ENCODE measurements at places on chromosomes 5 and 9.

- DNase-seq: peak; percentile 58
These were observed 42.7 kb downstream of the OR2V1 start for GRCh38 chr5:181088289-181088688.

DNA sequence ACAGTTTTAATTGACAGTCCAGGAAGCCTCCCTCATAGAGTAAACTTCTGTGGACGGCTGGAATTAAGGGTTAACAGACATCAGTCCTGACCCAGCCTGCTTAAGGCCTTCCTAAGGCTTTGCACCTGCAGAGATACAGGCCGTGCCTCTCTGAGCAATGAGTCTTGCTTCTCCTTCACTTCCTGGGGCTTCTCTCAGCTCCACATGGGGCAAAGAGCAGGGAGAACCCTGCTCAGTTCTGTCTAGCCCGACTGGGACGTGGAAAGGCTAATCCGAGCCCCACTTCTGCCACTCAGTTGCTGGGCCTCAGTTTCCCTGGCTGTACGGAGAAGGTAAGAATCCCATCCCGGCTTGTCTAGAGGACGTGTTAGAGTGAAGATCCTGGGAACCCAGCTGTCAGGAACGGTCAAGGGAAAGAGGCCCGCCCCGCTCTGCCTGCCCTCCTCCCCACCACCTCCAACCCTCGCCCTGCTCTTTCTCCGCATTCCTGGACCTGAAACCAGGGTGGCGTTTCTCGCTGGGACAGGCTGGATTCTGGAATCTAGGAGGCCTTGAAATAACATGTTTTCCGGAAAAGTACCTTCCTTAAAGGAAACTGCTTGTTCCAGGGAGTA lies 6.5 kb downstream of the SPAAR start:
- no peak for DNase-seq

DNA sequence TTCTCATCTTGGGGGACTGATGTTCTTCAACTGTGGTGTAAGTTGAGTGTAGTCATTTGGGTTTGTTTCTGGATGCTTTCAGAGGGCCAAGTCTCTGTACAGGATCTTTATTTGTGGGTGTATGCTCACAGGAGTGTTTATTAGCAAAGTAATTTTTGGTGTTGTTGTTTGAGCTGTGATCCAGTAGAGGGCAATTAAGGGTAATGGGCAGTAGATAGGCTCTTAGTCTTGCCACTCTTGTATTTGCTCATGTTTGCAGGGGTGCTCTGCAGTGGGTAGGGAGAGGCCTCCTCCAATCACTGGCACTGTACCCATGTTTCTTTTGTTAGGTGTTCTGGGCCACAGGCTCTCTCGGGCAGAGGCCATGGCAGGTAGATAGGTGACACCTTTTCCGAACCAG lies 45.9 kb upstream of the ITGA2 start:
- DNase-seq: peak; percentile 53

GRCh38 chr9:93633492-93634221 lies 57.3 kb downstream of the PHF2 start:
- DNase-seq: no peak

GRCh38 chr5:171806976-171807747 lies 21.5 kb downstream of the SMIM23 start:
- DNase-seq: peak; percentile 25

- peak; percentile 57 for DNase-seq
These were observed 107.6 kb upstream of the SPRY4 start for GRCh38 chr5:142432369-142432863.

- DNase-seq: no peak
These were observed 41.5 kb upstream of the PTPDC1 start for GRCh38 chr9:94042516-94043360.

DNA sequence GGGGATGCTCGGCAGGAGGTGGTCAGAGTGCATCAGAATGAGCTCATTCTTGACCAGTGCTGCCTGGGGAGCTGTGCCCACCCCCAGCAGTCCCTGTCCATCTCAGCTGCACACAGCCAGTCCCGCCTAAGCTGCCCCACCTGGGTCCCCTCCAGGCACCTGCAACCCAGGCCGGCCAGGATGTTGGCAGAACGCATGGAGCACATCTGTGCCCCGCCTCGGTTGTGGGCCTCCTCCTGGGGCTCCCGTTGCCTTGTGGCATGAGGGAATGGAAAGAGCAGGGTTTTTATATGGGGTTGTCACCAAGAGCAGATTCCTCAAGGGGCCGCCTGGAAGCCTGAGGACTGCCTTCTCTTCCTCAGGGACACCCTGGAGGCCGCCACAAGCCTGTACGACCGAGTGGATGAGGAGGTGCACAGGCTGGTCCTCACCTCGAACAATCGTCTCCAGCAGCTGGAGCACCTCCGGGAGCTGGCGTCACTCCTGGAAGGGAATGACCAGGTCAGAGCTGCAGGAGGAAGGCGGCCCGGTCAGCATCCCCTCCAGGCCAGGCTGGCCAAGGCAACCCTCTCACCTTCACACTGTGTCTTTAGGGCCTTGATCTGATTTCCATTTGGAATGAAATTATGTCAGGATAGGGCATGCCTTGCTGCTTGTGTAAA lies 34.8 kb upstream of the LRRC14B start:
- DNase-seq: no peak

DNA sequence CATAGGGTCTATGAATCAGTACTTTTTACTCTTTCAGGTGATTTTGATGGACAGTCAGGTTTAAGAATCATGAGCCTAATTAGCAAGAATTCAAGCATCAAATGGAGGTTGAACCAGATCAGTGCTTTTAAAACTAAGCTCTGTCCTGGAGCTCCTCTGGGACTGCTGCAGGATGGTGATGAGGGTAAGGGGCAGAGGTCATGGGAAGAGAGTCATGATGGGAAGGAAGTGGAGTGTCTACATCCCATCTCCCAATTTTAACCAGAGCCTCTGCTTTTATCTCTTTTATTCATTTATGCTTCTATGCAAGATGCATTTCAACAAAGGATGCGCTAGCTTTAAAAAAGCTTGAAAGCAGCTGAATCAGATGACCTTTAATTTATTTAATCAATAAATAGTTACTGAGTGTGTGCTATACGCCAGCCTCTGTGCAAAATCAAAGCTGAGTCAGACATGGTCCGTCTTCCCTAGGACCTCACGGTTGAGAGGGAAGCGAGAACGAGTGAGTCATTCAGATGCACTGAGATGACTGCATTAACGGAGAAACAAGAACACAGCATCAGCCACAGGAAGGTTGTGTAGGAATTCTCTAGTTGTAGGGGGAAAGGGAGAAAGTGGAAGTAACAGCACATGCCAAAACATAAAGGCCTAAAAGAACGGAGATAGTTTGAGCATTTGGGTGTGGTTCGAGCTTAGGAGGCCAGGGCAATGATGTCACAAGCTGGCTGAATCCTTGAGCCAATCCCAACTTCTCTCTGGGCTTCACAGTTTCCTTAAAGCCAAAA lies 441.6 kb upstream of the BRINP1 start:
- no peak for DNase-seq

DNA sequence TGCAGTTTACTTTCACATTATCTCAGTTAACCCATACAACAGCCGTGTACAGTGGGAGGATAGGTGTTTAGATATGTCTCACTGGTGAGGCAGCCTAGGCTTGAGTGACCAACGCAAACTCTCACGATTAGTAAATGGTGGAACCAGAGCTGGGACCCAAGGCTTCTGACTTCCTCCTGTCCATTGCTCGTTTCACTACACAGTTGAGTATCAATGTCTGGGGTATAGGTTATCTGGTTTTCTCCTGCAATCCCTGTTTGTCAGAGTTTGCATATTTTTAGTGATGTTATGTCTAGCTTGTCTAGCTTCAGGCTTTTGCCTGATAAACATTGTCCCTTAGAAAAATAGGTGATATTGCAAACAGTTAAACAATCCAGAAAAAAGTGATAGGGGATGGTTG lies 62.6 kb downstream of the NUP214 start:
- DNase-seq: no peak

- DNase-seq: no peak
These were observed 553.8 kb upstream of the CDH9 start for GRCh38 chr5:27592231-27592630.

DNA sequence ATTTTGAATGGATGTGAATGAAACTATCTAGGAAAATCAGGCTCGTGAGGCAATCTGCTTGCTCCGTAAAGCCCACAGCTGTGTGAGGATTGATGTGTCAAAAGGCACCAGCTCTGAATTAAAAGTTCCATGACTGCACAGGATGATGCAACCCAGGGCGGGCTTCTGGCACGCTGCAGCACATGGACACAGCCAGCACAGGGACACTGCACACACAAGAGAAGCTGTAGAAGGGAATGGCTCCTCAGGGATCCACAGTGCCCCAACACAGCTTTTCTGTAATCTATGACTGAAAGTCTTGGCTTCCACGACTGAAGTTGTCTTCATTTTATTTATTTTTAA lies 151.0 kb downstream of the GCNT1 start:
- DNase-seq: no peak

DNA sequence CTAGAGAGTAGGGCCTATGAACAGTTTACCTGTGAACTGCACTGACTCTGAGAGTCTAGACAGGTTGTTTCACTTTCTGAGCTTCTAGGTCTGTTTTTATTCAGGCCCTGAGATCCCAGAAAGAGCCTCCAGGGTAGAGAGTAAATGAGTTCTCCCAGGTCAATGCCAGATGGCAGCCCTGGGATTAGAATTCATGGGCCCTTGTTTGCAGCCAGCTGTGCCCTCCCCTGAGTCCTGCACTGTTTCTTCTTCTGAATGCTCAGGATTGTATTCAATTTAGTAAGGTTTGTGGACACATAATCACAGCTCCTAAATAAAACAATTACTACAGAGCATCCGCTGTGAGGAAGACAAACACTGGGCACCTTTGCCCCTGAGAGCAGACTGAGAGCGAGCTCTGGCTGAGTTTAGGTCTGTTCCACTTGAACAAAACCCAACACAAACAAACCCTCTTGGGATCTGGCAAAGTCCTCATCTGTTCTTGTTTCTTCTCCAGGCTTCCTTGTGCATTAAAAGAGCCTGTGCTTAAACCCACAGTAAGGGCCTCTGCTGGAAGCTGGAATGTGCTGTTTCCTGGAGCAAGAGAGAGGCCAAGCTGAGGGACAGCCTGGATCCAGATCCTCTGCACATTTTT lies 29.9 kb downstream of the FAM219A start:
- DNase-seq: no peak

DNA sequence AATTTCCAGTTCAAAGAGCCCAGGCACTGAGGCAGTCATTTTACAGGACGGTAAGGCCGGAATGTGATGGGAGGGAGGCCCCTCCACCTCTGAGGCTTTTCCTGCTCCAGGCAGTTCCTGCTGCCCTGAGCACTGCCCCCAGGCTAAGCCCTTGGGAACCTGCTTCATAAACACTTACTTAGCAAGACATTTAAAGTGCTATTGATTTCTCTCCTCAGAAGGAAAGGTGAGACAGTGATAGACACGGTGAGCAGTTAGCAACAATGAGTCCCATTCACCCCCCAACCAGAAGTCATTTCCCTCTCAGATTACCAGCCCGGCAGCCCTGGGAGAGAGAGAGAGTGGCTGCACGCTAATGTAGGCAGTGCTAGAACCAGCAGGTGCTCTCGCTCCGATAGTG lies 462.5 kb downstream of the SPOCK1 start:
- DNase-seq: no peak

GRCh38 chr5:97471951-97472350 lies 288.9 kb upstream of the RIOK2 start:
- no peak for DNase-seq

- DNase-seq: peak; percentile 36
These were observed 211.3 kb upstream of the PRR16 start for GRCh38 chr5:120252839-120253238.

- peak; percentile 25 for DNase-seq
These were observed 439.0 kb downstream of the ENC1 start for GRCh38 chr5:74201334-74202081.

DNA sequence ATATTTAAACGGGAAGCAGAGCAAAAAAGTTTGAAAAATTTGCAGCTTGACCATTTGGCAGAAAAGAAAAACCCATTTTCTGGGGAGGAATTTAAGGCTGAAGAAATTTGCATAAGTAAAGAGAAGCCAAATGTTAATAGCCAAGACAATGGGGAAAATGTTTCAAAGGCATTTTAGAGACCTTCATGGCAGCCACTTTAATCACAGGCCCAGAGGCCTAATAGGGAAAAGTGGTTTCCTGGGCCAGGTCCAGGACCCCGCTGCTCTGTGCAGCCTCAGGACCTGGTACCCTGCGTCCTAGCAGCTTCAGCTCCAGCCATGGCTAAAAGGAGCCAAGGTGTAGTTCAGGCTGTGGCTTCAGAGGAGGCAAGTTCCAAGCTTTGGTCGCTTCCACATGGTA lies 507.3 kb downstream of the SLCO4C1 start:
- DNase-seq: no peak

DNA sequence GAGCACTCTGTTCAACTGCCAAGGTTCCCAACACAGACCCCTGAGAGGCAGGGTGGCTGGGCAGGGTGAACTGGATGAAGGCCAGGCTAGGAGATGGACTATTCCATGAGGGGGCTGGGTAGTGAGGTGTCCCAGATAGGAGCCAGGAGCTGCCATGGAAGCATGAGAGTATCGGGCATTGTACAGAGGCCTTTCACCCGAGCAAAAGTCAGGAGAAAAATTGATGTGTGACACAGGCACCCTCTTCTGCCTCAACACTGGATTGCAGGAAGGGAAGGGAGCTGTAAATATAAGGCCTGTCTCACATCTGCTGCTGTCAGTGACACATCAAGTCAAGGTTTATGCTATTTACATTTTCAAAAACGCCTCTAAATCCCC lies 74.6 kb downstream of the UBAP1 start:
- peak; percentile 32 for DNase-seq

GRCh38 chr5:6340100-6340499 lies 38.2 kb downstream of the MED10 start:
- no peak for DNase-seq

GRCh38 chr5:1510151-1510561 lies 13.6 kb downstream of the LPCAT1 start:
- DNase-seq: no peak

DNA sequence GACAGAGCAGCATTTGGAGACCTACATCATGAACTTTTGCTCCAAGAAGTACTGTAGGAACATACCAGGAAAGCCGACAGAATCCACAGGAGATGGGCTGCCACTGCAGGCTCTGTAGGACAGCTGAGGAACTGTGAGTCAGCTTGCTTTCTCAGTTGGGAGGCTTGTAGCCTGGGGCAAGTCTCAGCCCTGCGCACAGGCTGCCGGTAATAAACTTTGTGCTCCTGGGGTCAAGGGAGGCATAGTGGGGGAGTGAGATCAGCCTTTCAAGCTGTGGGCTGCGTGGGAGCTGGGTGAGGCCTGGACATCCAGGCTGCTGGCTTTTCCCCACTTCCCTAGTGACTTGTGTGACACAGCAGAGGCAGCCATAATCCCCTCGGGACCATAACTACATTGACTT lies 718.0 kb upstream of the CDH10 start:
- no peak for DNase-seq
